Thyroid gland (tissue), 4 donors: ENCODE measurements at places on chromosomes 4 and X.

DNA sequence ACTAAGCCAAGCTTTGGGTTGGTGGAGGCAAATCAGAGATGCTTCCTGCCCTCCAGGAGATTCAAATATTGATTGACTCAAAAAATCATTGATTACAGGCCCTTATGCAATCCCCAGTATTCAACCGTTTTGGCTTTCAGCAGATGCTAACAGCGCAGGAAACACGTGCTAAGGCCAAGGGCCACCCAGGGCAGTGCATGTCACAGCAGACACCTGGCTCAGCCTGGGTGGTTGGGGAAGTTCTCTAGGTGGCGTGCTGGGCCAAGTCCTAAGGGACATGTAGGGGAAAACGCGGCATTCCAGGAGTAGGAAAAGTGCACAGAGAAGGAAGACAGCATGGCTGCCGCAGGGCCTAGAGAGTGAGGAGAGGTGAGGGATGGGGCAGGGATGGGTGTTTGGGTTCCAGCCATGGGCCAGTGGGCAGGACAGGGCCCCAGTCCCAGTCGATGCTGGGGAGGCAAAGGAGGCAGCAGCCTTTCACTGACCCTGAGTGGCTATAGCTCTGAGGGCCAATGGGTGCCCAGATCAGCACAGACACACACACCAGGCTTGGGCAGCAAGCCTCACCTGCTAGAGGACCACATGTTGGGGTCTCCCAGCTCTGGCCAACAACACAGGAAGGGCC is 239.1 kb downstream of the EVC2 start:
- H3K4me3 ChIP-seq: no peak overlapping the region
- H3K36me3 ChIP-seq: no peaks in the 10 kb centered on the region
- no peak for DNase-seq
- H3K27me3 ChIP-seq: no peaks in the 10 kb centered on the region
- H3K27ac ChIP-seq: no peak overlapping the region
- no peaks in the 10 kb centered on the region for H3K4me1 ChIP-seq

GRCh38 chr4:60250657-60251056 is 949.5 kb upstream of the ADGRL3 start:
- H3K36me3 ChIP-seq: no peaks in the 10 kb centered on the region
- H3K27ac ChIP-seq: no peak overlapping the region
- H3K27me3 ChIP-seq: no peaks in the 10 kb centered on the region
- no peaks in the 10 kb centered on the region for H3K4me1 ChIP-seq
- no peak overlapping the region for H3K4me3 ChIP-seq

- no peaks in the 10 kb centered on the region for H3K36me3 ChIP-seq
- H3K4me3 ChIP-seq: no peak overlapping the region
- no peak for DNase-seq
- no peak overlapping the region for H3K27ac ChIP-seq
- no peaks in the 10 kb centered on the region for H3K27me3 ChIP-seq
- no peaks in the 10 kb centered on the region for H3K4me1 ChIP-seq
Measured at GRCh38 chrX:20399728-20400414, 133.2 kb upstream of the RPS6KA3 start.

- H3K27ac ChIP-seq: peak overlapping the region; percentile 87
- no peaks in the 10 kb centered on the region for H3K36me3 ChIP-seq
- DNase-seq: peak; percentile 51
- H3K27me3 ChIP-seq: no peaks in the 10 kb centered on the region
Measured at GRCh38 chr4:168832763-168833575, 177.1 kb downstream of the CBR4 start.

DNA sequence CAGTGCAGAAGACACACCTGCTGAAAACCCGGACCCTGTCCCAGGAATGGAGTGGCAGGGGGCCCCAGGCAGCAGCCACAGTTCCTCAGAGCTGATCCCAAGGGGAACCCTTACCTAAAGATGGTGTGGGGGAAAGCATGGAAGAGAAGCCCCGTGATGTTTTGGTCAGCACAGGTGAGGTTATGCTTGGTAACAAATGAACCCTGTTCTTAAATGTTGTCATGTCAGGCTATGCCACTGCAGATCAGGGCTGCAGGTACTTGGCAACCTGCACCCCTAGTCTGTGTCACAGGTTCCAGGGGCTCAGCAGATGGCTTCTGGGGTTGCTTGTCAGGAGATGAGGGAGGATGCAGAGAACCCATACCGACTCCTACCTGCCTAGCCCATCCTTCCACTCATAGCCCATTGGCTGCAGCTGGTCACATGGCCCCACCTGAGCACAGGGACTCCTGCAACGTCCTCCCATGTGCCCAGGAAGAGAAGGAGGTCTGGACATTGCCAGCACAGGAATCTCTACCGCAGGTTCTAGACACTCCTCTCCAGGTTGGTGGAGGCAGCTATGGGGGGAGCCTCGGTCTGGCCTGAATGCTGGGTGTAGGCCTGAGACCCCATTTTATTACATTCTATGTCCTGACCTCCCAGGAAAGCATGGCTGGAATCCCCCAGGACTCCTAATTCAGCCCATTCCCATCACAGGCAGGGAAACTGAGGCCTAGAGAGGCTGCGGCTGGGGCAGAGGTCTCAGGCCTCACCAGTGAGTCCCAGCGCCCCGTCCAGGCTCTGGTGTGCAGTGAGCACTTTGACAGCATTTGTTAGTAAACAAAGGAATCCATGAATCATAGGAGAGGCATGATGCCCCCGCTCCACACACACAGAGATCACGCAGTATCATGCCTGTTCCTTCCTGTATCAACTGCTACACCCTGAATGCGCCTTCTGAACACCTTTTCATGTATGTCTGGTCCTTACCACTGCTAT is 51.1 kb downstream of the ADRA2C start:
- no peak for DNase-seq
- H3K27ac ChIP-seq: no peak overlapping the region
